ENCODE measurements at places on chromosomes 2 and 18.

GRCh38 chr2:174336501-174337336 lies 2.0 kb downstream of the SP9 start:
- DNase-seq: no peak

GRCh38 chr2:203918264-203918663 lies 18.3 kb upstream of the ICOS start:
- DNase-seq: no peak

DNA sequence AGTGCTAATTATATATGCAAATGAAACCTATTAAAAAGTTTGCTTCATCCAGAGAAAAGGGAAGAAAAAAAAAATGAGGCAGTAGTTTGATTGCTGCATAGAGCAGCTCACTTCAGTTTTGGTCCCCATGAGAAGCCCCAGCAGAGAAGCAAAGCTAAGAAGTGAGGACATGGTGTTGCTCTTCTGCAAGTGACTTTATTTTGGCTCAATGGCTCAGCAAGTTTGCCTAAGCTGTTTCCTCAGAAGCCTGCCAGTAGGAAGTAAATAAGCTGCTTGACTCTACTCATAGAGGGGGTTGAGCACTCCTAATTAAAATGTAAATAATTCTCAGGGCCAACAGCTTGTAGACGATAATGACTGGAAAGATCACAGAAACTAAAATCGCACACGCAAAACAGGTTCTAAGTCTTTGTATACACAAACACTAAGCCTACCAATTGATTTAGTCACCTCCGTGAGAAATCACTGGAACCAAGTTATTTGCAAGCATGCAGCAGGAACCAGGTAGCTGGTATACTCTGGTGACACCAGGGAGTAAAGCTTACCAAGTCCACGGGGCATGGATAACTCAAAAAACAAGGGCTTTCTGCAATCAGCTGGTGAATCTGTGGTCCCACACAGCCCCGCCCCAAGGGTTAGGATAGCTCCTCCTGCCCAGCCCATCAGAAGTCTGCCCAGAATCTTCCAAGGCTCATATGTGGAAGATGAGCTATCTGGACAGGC lies 39.7 kb upstream of the NABP1 start:
- no peak for DNase-seq

- no peak for DNase-seq
Observed at GRCh38 chr2:236120141-236120601, 48.0 kb downstream of the GBX2 start.

GRCh38 chr2:177281400-177282180 lies 17.1 kb upstream of the NFE2L2 start:
- DNase-seq: peak; percentile 66

- no peak for DNase-seq
Observed at GRCh38 chr2:199754766-199755165, 96.2 kb downstream of the FTCDNL1 start.

GRCh38 chr2:32425719-32426141 lies 68.9 kb downstream of the BIRC6 start:
- DNase-seq: no peak

- DNase-seq: no peak
Observed at GRCh38 chr18:56641714-56642337, 3.4 kb upstream of the TXNL1 start.

GRCh38 chr2:95240091-95240490 lies 32.8 kb downstream of the ZNF892 start:
- DNase-seq: no peak

- DNase-seq: no peak
Observed at GRCh38 chr2:99153921-99154604, 679 bp downstream of the TSGA10 start.

DNA sequence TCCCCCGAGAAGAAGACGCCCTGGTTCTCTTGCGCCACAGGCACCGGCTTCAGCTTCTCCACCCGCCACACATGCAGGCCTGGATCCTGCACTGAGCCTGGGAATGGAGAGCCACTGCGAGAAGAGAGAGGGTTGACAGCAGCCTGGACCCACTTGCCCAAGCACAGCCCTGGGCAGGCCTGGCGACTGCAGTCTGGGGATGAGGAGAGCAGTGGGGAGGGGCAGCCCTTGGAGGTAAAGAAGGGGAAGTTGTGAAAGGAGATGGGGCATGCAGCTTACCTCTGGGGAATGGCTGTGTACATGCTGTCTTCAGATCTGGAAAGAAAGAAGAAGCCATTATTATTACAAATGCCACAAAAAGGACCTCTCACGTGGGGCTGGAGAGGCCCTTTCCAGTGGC lies 8.3 kb downstream of the CAPG start:
- peak; percentile 63 for DNase-seq

DNA sequence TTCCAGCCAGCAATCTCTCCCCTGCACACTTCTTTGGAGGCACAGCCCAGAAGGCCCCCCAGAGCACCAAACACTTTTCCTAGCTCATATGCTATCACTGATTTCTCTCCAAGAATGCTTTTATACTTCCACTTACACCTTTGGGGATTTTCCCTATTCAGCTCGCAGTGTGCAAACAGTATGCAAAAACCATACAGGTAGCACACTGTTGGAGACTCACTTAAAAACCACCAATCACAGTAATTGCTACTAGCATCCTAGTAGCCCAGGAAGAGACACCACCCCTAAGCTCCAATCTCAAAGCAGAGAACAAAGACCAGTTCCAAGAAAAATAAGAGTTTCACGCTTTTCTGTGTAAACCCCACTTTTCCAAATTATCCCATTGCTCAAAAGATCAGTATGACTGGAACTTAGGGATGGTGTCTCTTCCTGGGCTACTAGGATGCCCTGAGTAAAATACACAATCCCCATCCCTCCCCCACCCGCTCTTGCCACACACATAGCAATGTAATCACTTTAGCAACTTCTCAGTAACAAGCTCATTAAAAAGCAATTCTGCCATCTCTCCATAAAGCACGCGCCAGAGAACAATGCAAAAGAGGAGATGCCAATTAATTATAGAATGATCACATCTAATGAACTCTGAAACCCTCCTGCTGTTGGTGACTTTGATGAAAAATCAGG lies 43.0 kb downstream of the KLF7 start:
- no peak for DNase-seq

DNA sequence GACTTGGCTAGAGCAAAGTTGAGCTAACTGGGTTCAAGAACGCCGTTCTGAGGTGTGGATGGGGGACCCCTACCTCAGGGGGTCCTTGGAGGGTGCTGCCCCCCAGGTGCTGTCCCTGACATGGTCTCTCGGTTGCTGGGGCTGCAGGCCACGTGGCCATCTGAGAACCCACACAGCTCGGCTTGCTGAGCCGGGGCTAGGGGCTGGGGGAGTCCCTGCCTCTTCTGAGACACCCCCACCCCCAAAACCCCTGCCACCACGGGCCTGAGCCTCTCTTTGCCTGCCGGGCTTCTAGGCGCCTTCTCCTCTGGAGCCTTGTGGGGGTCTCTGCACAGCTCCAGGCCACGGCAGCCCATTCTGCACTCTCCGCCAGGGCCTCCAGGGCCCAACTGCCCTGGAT lies 52.0 kb upstream of the LAMA1 start:
- DNase-seq: no peak

DNA sequence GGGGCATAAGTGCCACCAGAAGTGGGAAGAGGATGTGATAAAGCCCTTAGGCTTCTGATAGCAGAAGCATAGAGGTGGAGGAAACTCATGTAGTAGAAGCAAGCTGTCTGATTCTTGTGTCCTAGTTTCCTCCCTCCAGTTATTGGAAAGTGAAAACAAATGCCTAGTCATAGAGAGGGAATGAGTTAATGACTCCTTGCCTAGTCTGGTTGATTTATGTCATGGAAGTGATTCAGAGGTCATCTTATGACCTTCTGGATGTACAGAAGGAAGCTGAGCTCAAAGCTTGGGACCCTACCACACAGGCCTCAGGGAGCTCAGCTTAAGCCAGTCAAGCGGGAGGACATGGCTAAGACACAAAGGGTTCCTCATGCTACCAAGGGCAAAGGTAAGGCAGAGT lies 232.2 kb downstream of the THSD7B start:
- DNase-seq: no peak

DNA sequence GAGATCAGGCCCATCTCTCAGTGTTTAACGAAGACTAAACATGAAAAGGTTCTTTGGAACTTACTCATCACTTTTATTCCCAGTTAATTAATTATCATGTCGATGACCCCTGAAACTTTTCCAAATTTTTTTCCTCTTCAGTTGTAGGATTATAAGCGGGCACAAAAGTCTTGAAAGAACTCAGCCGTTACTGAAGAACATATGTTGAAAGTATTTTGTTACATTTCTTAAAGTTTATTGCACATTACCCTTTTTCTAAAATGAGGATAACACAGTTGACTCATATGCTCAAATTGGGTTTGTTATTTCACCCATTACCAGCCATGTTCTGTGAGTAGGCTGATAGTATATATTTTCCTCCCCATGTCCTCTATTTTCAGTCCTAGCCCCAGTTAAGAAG lies 75.9 kb upstream of the COL3A1 start:
- DNase-seq: no peak

GRCh38 chr18:27075828-27076227 lies 109.3 kb downstream of the CHST9 start:
- DNase-seq: no peak

DNA sequence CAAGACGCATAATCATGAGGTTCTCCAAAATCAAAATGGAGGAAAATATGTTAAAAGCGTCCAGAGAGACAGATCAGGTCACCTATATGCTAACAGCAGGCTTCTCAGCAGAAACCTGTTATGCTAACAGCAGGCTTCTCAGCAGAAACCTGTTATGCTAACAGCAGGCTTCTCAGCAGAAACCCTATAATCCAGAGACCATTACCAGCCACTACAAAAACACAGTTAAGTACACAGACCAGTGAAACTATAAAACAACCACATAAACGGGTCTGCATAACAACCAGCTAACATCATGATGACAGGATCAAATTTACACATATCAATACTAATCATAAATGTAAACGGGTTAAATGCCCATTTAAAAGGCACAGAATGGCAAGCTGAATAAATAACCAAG lies 1548.4 kb upstream of the TMEFF2 start:
- DNase-seq: no peak

All from AML-193 (cell line).